Dermis lymphatic vessel endothelial cell (primary cell): ENCODE measurements at places on chromosomes 5 and 9. TPM values are rescaled to one million over a fixed set of nuclear protein-coding genes. Genes with fewer than 3 reads are reported as not detected.

Gene PCA3
- total RNA-seq, result 0.11 and 0.17 TPM in 2 replicates

Gene ACTBL2
- under 0.01 TPM in 1 of 2 replicates, not detected in the other for total RNA-seq

Gene FOXI1
- not detected in 2 replicates for total RNA-seq

Gene SPINK6
- not detected in 2 replicates for total RNA-seq

Gene ZFP62
- total RNA-seq, result 13.5 and 24.4 TPM in 2 replicates

Gene SAXO1
- total RNA-seq, result not detected in 2 replicates

Gene TNFSF15
- 0.26 and 0.76 TPM in 2 replicates for total RNA-seq

Gene ANXA2R
- total RNA-seq, result 10.5 and 15.2 TPM in 2 replicates

Gene PRR16
- total RNA-seq, result under 0.01 and 0.11 TPM in 2 replicates

Gene NDST1
- 20.1 and 21.7 TPM in 2 replicates for total RNA-seq

Gene PDE8B
- total RNA-seq, result under 0.01 and 0.11 TPM in 2 replicates

Gene TAS2R1
- not detected in 2 replicates for total RNA-seq

Gene C7
- 0.09 and 0.33 TPM in 2 replicates for total RNA-seq

Gene SVEP1
- total RNA-seq, result under 0.01 TPM in 1 of 2 replicates, not detected in the other

Gene PCDHA12
- under 0.01 TPM in 1 of 2 replicates, not detected in the other for total RNA-seq

Gene CDH6
- total RNA-seq, result 0.22 TPM in 1 of 2 replicates, not detected in the other

Gene PCDHAC2
- total RNA-seq, result 0.11 and 0.17 TPM in 2 replicates

Gene PRLR
- not detected in 2 replicates for total RNA-seq

Gene CENPK
- 4.2 and 4.9 TPM in 2 replicates for total RNA-seq

Gene GKAP1
- 1.2 and 2.0 TPM in 2 replicates for total RNA-seq

Gene TRIM36
- total RNA-seq, result 0.22 and 0.26 TPM in 2 replicates

Gene ADAMTS12
- 2.2 and 2.4 TPM in 2 replicates for total RNA-seq

Gene MARCOL
- not detected in 2 replicates for total RNA-seq

Gene CTSL
- 670 and 990 TPM in 2 replicates for total RNA-seq

Gene LHFPL2
- total RNA-seq, result 32.1 and 35.4 TPM in 2 replicates

Gene SOHLH1
- not detected in 2 replicates for total RNA-seq

Gene CMBL
- 3.0 and 4.1 TPM in 2 replicates for total RNA-seq

Gene SPATA31A6
- total RNA-seq, result not detected in 2 replicates
